ENCODE measurements at places on chromosomes 5 and 9.

DNA sequence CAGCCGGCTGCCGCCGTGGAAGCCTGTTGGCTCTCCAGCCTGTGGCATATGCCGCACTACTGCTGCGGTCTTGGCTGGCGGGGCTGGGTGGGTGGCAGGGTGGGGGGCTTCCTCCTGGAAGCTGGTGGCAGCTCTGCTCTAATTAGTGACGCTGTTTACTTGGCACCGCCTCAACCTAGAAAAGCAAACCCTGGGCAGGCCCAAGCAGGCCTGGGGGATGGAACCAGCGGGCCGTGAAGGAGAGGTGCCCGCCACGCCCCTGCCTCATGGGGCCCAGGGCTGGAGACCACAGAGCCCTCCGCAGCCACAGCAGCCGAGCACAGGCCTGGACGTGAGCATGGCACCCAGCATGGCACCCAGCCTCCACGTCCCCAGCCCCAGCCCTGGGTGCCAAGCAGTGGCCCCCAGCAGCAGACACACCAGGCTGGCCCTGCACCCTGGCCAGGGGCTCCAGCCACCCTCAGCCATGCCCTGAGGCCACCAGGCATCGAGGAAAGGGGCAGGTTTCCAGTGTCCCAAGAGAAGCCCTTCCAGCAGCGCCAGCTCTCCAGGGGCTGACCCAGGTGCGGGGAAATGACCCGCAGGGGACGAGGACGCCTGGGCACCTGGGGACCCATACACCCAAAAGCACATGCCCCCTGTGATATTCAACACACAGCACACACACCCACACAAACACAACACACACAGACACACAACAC, 5.4 kb upstream of the CCDC187 start:
- H3K27ac ChIP-seq: no peak overlapping the region
- no peaks in the 10 kb centered on the region for H3K27me3 ChIP-seq
- DNase-seq: no peak
- H3K36me3 ChIP-seq: no peaks in the 10 kb centered on the region
- H3K4me1 ChIP-seq: no peaks in the 10 kb centered on the region

GRCh38 chr9:88821033-88821745, 170.1 kb upstream of the S1PR3 start:
- no peak overlapping the region for H3K27ac ChIP-seq
- DNase-seq: no peak
- H3K4me1 ChIP-seq: no peaks in the 10 kb centered on the region
- H3K36me3 ChIP-seq: no peaks in the 10 kb centered on the region

DNA sequence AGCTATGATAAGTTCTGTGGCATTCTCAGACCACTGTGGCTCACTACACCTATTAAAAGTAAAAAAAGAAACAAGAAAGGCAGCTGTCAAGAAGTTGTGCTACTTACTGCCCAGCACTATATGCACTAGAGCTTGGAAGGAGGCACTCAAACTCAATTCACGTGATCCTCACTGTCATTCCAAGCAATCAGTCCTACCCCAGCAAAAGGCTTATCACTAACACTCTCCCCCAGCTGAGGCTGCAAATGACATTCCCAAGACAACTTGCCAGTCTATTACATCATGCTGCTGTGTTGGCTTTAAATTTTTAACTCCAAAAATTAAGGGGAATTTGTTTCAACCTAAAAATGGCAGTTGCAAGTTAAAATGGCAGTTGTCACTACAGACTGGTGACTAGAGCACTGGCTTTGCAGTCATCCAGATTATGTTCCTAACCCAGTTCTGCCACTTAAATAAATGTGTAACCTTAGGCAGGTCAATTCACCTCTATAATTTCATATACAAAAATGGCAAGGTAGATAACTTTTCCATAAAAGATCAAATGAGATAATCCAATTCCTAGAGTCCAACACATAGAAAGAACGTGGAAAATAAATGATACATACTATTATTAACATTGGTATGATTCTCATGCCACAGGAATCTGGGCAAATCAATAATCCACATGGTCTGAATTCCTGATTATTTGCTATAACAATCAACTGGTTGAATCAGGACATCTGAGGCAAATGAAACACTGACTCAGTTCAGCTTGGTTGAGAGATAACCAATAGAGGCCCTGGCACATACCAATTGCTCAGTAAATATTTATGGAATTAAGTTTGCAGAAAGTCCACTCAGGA, 52.4 kb downstream of the FBXW11 start:
- H3K27ac ChIP-seq: no peak overlapping the region
- H3K36me3 ChIP-seq: no peaks in the 10 kb centered on the region
- H3K4me1 ChIP-seq: no peaks in the 10 kb centered on the region
- H3K4me3 ChIP-seq: no peak overlapping the region
- no peak for DNase-seq

GRCh38 chr5:91127456-91128081, 255.5 kb downstream of the ARRDC3 start:
- H3K27ac ChIP-seq: no peak overlapping the region
- H3K27me3 ChIP-seq: no peaks in the 10 kb centered on the region
- H3K4me1 ChIP-seq: peaks cover 17% of the 10 kb centered on the region
- no peak overlapping the region for H3K4me3 ChIP-seq
- no peak for DNase-seq
